ENCODE measurements at places on chromosomes 16 and 17.

GRCh38 chr17:81287741-81288430, 7.2 kb downstream of the SLC38A10 start:
- no peak for DNase-seq

DNA sequence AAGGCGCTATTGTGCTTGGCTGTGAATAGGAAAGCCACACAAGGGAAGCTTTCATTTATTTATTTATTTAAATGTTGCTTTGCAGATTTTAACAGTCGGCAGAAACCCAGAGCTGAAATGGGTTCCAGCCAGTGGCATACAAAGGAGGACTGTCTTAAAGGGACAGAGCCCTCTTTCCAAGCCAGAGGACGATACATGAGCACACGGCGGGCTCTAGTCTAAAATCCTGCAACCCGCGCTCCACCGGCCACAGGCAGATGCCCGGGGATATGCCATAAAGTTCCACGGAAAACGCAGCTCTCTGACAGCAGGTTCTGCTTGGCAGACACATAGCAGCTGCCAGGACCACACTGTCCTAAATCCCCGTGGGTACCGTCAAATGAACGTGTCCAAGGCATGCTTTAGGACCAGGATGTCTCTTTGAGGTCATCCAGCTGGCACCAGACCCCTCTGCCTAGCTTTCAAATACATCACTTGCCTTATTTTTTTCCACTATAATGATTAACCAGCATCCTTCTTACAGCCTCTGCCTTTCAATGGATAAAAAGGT, 64.6 kb downstream of the CYTH1 start:
- DNase-seq, result peak; percentile 83

DNA sequence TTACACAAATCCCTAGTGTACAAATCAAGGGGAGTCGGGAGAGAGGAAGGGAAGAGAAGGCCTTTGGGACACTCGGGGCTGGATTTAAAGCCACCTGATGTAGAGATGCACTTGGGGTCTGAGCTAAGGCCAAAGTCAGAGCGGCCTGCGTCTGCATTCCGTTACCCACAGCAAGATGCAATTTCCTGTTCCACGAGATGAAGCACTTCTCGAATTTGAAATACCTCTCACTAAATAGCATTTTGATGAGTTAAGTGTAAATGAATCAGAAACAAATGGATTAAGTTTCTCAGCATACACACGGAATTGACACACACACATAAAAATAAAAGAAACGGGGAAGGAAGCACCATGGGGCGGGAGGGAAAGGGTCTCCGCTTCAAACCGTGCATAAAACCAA, 386.0 kb downstream of the SOX9 start:
- DNase-seq, result no peak

DNA sequence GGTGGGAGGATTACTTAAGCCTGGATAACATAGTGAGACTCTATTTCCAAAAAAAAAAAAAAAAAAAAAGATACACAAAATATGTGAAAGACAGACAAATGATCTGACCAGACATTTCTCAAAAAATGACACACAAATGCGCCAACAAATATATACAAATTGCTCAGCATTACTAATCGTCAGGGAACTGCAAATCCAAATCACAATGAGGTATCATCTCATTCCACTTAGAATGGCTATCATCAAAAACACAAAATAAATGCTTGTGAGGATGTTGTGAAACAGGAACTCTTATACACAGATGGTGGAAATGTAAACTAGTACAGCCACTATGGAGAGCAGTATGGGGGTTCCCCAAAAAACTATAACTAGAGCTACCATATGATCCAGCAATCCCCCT, 62.4 kb downstream of the STX8 start:
- no peak for DNase-seq

- DNase-seq, result no peak
These were observed 178.7 kb downstream of the KATNIP start for GRCh38 chr16:27728691-27729090.

DNA sequence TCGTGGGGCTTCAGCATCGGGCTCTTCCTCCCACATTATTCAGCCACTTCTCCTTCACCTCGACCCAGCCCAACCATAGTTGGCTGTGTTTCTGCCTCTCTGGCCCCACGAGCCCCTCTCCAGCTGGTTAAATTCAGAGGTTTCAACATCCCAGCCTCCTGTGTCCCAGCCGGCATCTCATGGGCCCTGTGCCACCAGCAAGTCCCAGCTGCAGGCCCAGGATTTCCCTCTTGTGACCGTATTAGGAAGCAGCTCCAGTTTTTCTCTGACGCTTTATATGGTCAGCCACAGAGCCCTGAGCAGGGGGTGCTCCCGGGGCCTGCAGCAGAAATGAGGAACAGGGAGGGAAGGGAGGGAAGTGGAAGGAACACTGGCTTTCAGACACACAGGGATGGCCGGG, 27.4 kb downstream of the MYH11 start:
- DNase-seq, result no peak

- no peak for DNase-seq
These were observed 31.4 kb upstream of the ADCY7 start for GRCh38 chr16:50234771-50235556.

- DNase-seq, result no peak
These were observed 17.1 kb upstream of the CRK start for GRCh38 chr17:1473170-1473569.

DNA sequence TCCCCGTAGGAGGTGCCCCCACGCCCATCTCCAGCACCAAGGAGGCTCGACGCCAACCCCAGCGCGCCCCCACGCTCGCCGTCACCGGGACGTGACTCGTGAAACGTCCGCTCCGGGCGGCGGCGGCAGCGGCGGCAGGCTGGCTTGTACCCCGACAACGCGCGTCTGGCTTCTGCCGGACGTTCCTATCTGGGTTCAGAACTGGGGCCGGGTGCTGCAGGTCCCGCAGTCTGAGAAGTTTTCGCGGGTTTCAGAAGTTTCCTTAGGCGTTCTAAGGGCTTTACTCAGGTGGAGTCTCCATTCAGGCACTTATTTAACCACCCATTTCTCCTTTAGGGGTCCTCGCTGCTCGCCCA, 672 bp upstream of the ALKBH5 start:
- no peak for DNase-seq

GRCh38 chr17:50855708-50856330, 10.3 kb downstream of the TOB1 start:
- DNase-seq, result no peak

- DNase-seq, result no peak
These were observed 417.2 kb upstream of the XYLT1 start for GRCh38 chr16:17887963-17888362.

GRCh38 chr16:76976101-76976500, 214.9 kb upstream of the MON1B start:
- DNase-seq, result no peak

- no peak for DNase-seq
These were observed 102.8 kb downstream of the CMIP start for GRCh38 chr16:81547194-81547938.

DNA sequence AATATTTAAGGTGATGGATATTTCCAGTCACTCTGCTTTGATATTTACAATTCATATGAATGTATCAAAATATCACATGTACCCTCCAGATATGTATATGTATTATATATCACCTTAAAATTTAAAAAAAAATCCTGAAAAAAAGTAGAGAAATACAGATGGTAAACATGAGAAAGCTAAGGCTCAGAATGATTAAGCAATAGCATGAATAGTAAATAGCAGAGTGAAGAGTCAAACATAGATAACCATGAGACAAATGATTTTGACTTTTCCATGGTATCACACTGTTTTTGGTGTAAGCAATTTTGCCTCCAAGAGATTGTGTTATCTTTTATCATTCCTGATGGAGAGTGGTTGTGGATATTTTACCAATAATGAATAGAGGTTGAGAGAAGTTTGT, 868.8 kb downstream of the CDH11 start:
- DNase-seq, result no peak

GRCh38 chr16:57480754-57481230, 5.5 kb downstream of the DOK4 start:
- no peak for DNase-seq

- no peak for DNase-seq
These were observed 297.1 kb downstream of the IRF8 start for GRCh38 chr16:86195863-86196630.

All from NCI-H526 treated with DMSO at 0.1 percent for 48 hours (cell line).